GDM1 (cell line): ENCODE measurements at places on chromosomes 16 and 17.

GRCh38 chr16:3170440-3171180, 17.4 kb upstream of the OR1F1 start:
- no peak for DNase-seq

GRCh38 chr16:66948134-66948836, 12.8 kb upstream of the CES3 start:
- no peak for DNase-seq

- no peak for DNase-seq
Measured at GRCh38 chr17:78862073-78863023, 21.7 kb upstream of the USP36 start.

DNA sequence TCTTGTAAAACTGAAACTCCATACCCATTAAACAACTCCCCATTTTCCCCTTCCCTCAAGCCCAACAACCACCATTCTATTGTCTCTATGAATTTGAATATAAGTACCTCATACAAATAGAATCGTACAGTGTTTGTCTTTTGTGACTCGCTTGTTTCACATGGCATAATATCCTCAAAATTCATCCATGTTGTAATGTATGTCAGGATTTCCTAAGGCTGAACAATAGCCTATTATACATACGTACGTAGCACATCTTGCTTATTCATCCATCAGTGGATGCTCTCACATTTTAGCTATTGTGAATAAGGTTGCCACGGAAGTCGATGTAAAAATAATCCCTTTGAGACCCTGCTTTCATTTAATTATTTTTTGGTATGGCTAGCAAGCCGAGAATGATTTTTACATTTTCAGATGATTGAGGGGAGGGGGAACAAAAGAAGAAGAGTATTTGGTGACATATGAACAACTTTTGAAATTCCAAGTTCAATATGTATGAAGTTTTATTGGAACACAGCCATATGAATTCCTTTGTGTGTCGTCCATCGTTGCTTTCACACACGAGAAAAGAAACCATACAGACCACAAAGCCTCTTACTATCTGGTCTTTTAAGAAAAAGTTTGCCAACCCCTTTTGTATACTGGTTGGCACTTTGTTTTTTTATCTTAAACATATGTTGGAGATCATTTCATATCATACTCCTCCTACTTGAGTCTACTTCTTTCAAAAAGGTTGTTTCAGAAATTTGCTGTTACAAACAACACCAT, 371.2 kb downstream of the NPIPA8 start:
- DNase-seq, result no peak
